ENCODE measurements at places on chromosomes 12 and 14.

DNA sequence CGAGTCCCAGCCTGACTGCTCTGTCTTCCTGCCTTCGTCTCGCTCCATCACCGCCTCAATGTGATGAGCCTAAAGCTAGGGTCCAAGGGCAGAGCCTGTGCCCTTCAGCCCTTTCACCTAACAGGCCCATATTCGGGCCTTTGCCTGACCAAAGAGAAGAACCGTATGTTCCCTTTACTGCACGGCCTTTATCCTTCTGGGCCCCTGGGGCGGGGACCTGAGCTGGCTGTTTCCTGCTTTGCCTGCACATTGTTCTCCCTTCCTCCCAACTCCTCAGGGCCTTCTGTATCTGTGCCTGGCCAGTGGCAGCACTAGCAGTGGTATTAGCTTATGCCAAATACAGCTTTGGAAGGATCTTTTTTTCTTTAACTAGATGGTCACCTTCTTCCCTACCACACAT lies 8.5 kb upstream of the MYL6B start:
- no peak for DNase-seq

DNA sequence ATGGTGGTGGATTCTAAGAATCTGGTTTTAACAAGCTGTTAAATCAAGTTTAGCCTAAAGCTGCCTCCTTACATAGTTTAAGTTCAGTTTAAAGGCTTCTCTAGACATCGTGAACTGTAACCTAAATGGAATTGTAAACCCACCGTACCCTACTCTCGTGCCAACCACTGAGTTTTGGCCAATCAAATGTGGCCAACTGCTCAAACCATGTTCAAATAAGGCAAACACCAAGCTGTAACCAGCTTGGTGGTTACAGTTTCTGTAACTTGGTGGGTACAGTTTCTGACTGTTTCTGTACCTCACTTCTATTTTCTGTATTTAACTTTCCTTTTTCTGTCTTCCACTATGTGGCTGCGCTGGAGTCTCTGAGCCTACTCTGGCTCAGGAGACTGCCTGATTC lies 131.9 kb upstream of the DDHD1 start:
- no peak for DNase-seq

- DNase-seq = no peak
These were observed 10.7 kb downstream of the DHRS2 start for GRCh38 chr14:23646648-23647549.

DNA sequence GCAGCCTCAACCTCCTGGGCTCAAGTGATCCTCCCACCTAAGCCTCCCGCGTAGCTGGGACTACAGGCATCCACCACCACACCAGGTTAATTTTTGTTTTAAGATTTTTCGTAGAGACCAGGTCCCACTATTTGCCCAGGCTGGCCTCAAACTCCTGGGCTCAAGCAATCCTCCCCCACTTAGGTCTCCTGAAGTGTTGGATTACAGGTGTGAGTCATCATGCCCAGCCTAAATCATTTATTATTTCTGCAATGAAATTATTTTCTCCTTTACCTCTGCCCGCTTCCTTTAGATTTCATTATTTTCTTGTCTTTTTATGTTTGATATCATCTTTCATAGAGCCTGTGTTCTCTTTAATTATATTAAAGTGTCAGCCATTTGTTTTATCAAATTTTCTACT lies 165.2 kb upstream of the OTX2 start:
- no peak for DNase-seq

DNA sequence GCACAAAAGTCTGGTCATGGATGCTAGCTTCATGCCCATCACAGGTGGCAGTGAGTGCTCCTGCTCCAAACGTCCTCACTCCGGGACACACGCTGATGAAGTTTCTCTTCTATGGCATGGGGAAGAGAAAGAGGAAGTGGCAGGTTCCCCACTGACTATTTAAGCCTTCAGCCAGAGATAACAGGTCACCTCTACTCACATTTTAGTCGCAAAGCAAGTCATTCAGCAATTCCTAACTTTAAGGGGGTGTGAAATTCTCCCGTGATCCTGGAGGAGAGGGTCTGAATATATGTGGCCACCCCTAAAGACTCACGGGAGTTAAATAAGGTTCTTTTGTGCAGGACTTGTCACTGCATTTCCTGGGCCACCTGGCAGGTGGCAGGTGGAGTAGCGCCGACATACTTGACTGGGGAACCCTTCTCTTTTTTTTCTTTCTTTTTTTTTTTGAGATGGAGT lies 18.8 kb upstream of the RCOR1 start:
- no peak for DNase-seq

- DNase-seq = no peak
These were observed 23.9 kb downstream of the DUSP6 start for GRCh38 chr12:89328151-89329030.

All from large intestine (tissue), 12 donors.